ENCODE measurements at places on chromosomes 5 and 9.

GRCh38 chr9:114719290-114719689, 37.3 kb upstream of the TEX48 start:
- no peak for DNase-seq

DNA sequence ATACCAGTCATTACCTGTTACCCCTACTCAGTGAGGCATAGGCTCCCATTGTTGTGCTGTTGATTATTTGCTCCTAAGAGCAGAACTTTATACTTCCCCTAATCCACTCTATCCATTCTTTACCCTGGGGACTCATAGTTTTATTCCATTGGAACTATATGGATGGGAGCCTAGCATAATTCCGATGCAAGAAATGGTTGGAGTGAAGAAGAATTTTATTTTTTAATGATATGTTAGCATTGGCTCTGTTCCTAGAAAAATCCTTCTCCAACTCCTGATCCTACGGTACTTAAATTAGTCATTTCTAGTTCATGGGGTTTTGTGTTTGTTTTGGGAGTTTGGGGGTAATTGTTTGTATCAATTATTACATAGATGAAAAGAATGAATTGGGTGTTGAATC, 191.5 kb downstream of the GOLPH3 start:
- no peak for DNase-seq

DNA sequence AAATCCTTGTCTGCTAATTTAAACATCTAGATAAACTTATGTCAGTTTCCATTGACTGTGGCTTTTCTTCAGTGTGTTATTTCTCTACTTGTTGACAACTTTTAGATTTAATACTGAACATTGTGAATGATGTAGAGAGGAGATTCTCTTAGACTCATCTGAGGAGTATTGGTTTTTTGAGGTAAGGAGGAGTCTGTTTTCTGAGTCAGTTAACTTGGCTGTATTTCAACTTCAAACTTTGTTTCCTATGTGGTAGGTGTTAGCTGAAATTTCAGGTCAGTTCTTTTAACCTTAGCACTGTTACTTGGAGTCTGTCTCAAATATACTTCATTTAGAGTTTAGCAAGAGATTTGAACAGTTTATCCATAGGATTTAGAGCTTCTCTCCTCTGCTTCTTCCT, 67.9 kb downstream of the XRCC4 start:
- DNase-seq: no peak

- DNase-seq: no peak
These were observed 35.4 kb upstream of the IL17B start for GRCh38 chr5:149414405-149415065.

DNA sequence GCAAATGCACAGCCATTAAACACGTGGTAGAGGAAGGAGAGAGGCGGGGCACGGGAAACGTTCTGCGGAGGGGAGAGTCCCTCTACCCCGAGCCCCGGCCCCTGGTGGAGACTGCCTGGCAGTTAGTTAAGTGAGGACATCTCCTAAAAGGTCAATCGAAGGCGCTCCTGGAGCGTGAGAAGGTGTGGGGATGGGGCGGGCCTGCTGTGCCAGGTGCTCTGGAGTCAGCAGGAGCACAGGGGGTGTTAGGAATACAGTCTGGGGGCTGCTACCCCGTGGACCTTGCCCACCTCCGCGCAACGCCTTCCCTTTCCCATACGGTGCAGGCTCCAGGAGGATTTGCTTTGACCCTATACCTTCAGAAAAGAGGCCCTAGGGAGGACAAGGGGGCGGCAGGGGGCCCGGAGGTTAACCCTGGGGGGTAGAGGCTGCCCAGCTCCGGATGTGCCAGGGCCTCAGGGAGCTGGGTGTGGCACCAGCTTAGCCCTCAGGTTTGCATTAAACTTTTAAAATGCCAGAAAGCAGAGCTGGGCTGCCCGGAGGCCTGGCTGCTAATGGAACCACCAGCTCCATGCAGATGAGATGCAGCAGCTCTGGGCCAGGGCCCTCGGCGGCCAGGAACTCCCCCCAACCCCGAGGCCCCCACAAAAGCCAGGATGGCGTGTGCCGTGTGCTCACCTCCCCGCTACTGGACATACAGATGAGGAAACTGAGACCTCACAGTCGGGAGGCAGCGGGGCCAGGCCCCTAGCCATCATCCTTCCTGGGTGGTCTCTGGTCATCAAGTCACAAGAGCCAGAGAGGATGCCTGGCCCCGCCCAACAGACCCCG, 39.2 kb downstream of the NACC2 start:
- no peak for DNase-seq

DNA sequence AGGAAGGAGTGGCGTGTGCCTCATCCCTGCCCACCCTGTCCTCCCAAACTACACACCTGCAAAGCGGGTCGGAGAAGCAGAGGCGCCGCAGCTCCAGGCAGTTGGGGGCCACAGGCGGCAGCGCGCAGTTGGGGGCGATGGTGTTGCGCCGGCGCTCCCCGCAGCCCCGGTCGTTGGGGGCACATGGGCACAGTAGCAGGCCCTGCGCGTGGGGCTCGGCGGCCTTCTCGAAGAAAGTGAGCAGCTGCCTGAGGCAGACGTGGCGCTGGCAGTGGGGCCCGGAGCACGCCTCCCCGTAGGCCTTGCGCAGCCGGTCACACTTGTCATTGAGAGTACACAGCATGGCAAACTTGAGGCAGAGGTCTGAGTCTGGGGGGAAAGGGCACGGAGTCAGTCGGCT, 16.8 kb downstream of the GFRA3 start:
- DNase-seq: no peak

GRCh38 chr9:90948156-90948555, 146.5 kb downstream of the SYK start:
- no peak for DNase-seq

DNA sequence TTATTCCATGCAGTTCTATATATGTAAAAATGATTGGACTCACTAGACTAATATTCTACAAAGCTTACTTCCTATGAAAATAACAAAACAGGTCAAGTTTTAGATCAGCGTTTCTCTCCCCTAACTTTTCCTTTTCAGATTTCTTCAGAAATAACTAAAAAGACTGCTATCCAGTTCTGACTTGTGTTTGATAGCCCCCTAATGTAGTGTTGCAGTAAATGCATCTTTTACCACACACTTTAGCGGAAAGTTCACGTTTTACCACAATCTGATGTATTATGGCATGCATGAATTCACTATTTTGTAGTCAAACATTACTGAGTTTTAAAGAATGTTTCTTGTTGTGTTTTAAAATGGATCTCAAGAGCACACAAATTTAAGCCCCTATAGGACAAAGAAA, 292.7 kb downstream of the RAB3C start:
- no peak for DNase-seq

DNA sequence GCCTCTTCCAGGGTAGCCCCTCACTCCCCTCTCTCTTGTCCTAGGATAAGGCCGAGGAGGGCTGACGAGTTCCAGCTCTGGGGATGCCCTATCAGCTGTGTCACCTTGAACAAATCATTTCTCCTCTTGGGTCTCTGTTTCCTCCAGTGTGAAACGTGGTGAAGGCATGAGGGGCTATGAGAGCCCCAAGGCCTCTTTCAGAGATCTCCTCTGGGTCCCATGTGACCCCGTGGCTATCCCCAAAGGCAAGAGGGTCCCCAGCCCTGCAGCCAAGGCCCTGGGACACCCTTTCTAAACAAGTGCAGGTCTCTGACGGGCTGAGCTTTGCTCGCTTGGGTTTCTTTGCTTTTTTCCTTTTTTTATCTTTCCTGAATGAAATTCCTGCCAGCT, 25.5 kb upstream of the SPTLC1 start:
- no peak for DNase-seq

GRCh38 chr5:164433106-164433870, 927.9 kb downstream of the MAT2B start:
- no peak for DNase-seq

DNA sequence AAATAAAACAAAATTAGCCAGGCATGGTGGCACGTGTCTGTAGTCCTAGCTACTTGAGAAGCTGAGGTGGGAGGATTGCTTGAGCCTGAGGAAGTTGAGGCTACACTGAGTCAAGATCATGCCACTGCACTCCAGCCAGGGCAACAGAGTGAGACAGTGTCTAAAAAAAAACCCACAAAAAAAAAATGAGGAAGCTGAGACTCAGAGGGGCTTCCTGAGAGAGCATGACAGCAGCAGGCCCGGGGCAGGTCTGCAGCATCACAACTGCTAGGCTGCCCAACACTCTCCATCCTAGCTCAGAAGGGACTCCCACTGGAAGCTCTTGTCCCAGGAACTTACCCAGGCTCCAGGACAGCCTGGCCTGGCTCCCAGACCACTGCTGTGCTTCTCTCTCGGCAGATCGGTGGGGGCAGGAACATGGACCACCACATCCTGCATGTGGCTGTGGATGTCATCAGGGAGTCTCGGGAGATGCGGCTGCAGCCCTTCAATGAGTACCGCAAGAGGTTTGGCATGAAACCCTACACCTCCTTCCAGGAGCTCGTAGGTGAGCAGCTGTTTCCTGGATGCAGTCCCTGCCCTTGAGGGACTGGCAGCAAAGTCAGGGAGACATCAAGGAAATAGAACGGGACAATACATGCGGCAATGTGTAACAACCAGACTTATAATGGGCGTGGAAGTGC, 19.1 kb downstream of the PTGS1 start:
- peak; percentile 13 for DNase-seq

DNA sequence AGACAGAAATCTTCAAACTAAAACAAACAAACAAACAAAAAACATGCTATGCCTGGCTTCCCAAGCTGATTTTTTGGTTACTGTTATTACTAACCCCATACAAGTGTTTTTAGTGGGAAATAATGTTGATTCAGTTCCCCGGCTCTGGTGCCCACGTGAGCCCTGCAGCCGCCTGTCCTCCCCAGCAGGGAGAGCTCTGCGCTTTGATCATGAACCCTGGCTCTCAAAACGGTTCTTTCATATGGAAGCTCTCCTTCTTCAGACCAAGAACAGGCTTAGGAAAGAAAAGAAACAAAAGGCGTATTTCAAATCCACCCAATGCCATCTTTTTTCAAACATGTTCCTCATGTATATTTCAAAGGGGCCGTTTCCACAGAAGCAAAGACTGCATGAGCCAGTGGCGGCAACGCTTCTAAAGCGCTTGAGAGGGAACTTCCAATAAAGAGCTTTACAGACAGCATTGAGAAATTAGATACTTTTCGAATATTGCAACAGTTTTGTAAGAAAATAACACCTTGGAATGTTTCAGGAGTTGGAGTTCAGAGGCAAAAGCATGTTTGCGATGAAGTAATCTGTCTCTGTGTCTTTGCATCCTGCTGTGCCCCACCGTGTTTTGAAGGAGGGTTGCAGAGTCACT, 74.8 kb downstream of the ICE1 start:
- no peak for DNase-seq

GRCh38 chr9:92480291-92480771, 2.0 kb downstream of the ASPN start:
- no peak for DNase-seq

DNA sequence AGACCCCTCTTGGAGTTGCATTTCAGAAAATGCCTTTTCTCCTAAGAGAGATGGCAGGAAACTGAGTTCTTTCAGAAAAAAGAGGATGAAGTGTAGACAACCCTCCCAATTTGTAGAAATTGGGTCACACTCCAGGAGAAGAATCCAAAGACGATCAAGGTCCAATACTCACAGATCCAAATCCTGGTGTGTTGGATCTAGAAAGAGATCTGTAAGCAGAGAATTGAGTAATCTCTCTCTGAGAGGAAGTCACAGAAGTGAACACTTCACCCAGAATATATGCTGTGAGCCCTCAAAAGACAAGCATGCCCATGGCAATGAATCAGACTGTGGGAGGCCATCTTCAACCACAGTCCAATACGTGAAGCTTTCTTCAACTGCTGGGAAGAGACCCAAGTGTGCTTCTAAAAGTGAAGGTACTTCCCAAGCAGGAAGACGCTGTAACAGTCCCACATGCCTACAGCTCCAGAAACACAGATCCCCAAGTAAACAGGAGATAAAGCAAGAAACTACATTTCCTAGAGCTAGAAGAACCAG, 182.7 kb downstream of the SMC2 start:
- no peak for DNase-seq

GRCh38 chr5:17440766-17441165, 57.3 kb upstream of the TAF11L2 start:
- no peak for DNase-seq

DNA sequence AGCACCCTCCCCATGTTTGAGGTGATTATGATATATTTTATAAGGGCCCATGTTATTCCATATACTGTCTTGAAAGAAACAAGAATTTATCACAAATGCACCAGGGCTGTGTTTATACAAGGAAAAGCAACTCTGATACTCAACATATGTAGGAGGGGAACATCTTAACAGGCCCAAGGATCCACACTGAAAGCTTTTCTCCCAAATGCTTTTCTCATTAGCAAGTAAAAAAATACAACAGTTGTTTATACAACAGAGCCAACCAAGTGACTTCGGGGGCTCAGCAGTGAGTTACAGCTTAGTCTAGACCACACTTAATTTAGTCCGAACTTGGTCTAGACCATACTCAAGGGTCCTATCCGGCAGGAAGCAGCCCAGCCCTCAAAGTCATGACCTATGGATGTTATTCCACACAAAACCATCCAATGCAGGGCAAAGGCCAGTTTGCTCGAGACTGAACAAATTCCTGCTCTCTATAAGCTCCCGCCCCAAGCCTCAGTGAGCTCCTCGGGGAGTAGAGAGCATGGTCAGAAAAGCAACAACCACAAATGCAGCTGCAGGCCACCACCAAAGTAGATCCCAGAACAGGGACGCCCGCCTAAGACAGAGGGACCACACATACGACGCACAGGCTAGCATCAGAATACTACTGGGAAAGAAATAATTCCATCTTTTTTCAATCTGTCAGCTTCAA, 6.8 kb downstream of the GZMK start:
- DNase-seq: no peak

- no peak for DNase-seq
These were observed 106.8 kb downstream of the WNK2 start for GRCh38 chr9:93290495-93291434.

DNA sequence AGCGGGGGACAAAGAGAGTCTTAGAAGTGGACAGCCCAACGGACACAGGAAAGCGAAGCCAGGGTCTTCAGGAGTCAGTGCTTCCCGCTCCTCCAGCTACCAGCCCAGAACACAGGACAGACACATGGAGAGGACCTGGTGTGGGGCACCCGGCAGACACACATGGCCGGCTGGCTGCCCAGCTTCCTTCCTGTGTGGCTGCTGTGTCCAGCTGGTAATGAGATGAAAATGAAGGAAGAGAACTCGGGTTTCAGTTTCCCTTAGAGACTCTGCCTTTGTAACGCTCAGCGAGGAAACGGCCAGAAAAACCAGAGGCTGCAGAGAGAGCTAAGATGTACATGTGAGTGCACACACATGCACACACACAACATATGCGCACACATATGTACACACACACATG, 87.5 kb downstream of the SECISBP2 start:
- no peak for DNase-seq

- DNase-seq: peak; percentile 85
These were observed at the start of gene FBXL17 for GRCh38 chr5:108381954-108382783. Gene FBXL17 (minus strand): TSS chr5:108382098.

GRCh38 chr9:123002754-123003153, 30.7 kb upstream of the GPR21 start:
- no peak for DNase-seq

DNA sequence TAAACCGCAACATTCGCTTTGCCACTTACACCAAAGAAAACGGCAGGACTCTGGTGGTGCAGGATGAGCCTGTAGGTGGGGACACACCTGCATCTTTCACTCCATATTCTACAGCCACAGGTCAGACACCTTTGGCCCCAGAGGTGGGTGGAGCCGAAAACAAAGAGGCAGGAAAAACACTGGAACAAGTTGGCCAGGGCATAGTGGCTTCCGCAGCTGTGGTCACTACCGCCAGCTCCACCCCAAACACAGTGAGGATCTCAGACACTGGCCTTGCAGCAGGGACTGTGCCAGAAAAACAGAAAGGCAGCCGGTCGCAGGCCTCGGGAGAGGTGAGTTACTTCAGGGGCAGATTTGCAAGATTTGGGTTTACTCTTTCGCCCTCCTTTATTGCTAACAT, 33.8 kb downstream of the KDM3B start:
- no peak for DNase-seq
